Spleen (tissue), 13 donors: ENCODE measurements at places on chromosomes 4 and X. TPM values are rescaled to one million over a fixed set of nuclear protein-coding genes. Genes with fewer than 3 reads are reported as not detected.

DNA sequence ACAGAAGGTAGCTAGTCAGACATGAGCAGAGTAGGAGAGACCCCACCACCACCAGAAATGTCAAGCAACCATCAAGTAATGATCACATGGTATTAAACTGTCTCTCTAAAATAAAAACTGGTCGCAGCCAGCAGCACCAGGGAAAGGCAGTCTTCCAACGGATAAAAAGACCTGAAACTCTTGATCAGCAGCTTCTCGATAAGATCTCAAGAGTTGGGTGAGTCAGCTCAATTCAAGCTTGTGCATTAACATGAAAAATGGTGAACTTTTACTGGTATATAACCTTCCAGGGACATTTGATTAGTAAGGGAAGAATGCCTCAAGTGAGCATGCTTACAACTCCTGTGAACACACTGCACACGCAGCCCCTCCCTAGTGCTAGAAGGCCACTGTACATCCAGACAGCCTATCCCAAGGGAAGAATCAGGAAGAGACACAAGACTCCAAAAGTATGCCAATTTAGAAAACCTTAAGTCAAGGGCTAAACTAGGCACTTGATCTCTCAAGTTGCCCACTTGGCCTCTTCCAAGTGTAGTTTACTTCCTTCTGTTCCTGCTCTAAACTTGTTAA lies 270.0 kb upstream of the GNPDA2 start:
- DNase-seq: no peak

- no peak for DNase-seq
Measured at GRCh38 chr4:158316264-158316663, 106.0 kb downstream of the TMEM144 start.

- DNase-seq: no peak
Measured at GRCh38 chrX:121333942-121334341, 286.5 kb downstream of the GLUD2 start.

- no peak for DNase-seq
Measured at GRCh38 chr4:85821688-85822455, 346.9 kb downstream of the ARHGAP24 start.

- DNase-seq: no peak
Measured at GRCh38 chr4:172857026-172857425, 311.6 kb upstream of the GALNT7 start.

DNA sequence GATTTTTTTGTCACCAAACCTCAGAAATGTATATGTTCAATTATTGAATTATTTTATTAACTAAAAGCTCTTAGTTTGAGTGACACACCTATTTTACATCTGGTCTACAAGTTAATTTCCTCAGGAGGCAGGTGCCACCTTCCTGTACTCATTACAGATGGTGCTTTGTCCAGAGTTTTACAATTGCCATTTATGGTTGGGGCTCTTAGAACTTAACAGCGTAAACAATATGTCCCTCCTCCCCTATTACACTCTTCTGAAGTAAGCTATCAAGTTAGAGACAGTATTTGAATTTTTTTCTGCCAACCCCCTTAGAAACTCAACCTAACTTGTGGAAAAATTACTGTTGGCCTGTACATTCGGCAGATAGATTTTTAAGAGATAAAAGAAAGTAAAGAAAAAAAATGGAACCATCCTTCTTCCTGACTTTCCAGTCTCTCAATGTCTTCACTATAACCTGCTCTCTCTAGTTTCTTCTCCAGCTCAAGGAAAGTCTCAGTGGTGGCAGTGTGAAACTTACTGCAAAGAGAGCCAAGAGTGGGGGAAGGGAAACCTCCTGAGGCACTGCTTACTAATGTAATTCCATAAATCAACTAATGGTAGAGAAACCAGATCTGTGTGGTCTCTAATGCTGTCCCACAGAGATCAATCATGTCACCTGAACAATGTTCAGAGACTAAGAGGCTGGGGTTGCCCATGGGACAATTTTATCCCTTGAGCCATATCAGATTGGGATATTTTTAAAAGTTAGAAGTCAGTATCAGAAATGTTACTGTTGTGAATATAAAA lies 7.8 kb downstream of the CXXC4 start:
- DNase-seq: no peak

DNA sequence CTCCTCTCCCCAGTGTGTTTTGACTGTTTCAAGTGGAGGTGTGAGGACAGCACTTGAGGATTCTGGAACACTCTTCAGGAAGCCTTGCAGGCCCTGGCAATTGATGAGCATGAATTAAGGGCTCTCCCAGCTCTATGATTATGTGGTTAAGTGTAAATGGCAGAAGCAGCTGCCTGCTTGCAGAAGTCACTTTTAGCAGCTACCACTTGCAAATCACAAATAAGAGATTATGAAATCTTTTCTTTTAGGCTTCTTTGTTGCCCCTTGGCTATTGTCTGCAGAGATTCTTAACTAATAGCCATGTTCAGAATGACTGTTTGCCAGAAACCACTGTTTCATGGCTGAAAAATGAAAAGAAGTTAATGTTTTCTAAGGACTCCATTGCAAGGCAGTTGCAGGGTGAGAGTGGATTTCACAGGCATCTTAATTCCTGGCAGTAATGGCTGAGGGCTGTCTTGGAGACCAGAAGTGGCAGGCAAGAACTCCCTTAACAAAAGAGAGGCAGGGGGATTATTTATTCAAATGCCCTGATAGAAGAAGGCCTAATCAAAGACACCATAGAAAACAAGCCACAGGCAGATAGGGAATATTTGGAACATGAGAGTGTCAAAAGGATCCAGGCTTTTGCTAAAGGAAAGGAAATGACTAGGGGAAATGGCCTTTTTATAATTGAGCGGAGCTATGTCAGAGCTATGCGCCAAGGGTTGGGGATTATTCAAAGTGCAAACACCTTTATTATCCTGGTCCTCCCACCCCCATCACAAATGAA lies 8.3 kb upstream of the HOPX start:
- DNase-seq: no peak

DNA sequence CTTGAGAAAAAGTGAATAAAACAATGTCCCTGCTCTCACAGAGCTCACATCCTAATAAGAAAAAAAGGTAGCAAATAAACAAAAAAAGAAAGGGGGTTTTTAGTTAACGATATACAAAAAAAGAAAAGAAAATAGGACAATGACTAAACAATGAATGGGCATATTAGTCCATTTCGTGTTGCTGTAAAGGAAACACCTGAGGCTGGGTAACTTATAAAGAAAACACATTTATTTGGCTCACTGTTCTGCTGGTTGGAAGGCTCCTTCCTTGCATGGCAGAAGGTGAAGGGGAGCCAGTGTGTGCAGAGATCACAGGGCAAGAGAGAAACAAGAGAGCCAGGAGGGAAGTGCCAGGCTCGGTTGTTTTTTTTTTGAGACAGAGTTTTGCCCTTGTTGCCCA lies 4.7 kb upstream of the KLF3 start:
- no peak for DNase-seq

DNA sequence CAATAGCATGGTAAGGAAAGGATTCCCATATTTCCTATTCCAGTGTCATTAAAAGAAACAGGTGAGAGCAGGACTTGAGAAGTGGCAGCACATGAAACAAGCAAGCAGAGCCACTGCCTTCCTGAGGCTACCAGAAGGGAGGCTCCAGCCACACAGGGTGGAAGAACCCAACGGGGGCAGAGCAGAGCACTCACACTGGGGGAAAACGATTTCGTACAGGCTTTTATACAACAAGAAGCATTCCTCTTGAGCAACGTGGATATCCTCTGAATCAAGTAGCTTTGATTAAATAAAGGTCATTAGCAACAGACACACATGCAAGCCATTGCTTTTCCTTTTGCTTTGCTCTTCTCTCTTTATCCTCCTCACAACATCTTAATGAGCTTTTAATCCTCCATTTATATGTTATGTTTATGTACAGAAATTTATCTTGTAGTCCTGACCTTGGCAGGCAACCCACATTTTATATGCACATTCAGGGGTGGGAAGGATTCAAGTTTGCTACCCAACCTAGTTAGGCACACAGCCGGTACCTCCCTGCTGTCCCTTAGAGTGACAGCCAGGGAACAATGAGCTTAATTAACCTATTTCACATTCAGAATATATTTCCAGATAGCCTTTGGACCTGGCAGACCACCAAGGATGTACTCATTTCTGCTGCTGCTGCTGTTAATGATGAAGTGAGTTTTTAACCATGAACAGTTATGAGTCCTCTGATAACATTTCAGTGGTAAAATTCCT lies 202.1 kb downstream of the ARHGAP24 start:
- no peak for DNase-seq

GRCh38 chr4:104394406-104395167 lies 100.1 kb downstream of the CXXC4 start:
- no peak for DNase-seq

Gene ADH7
- total RNA-seq: not detected

Gene ARX
- 0.32 TPM for total RNA-seq

Gene CT45A6
- not detected for total RNA-seq

Gene NWD2
- total RNA-seq: not detected

Gene HSFX1
- total RNA-seq: 3.0 TPM

Gene CLCN4
- 10.9 TPM for total RNA-seq
